Liver (tissue), 10 donors: ENCODE measurements at places on chromosomes 1 and 21. TPM values are rescaled to one million over a fixed set of nuclear protein-coding genes. Genes with fewer than 3 reads are reported as not detected.
A peak's percentile ranks its signal among the peaks of the same experiment; 100 is the strongest.

Gene MFAP2
- polyA plus RNA-seq = 0.81 TPM

Gene MYBPHL
- not detected for polyA plus RNA-seq

Gene KRTAP7-1
- not detected for polyA plus RNA-seq

DNA sequence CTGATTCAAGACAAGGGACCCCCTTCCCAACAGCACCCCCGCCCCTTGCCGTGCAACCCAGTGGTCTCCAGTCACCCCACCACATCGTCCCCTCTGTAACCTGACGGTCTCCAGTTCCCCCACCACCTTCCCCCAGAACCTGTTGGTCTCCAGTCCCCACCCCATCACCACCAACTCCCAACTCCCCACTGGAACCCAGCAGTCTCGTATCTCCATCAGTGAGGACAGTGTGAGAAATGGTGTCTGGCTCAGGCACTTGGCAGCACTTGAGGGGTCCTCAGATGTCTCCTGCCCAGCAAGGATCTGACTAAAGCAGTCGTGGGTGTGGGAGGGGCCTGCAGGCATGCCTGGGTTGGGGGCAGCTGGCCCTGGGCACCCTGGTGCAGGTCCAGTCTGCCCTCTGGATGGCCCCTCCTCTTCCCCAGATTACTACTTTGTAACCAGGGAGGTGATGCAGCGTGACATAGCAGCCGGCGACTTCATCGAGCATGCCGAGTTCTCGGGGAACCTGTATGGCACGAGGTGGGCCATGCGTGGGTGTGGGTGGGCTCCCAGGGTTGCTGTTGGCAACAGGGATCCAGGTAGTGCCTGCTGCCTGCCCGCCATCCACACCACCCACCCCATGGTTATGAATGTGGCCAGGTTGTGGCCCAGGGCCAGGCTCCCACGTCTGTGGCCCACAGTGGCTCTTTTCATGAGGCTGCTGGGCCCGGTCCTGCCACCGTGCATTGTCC, 3.1 kb upstream of the GJC2 start:
- H3K36me3 ChIP-seq = no peaks in the 10 kb centered on the region
- DNase-seq = no peak
- H3K27me3 ChIP-seq = no peaks in the 10 kb centered on the region
- peaks cover 14% of the 10 kb centered on the region for H3K4me1 ChIP-seq
- no peak overlapping the region for H3K27ac ChIP-seq
- H3K4me3 ChIP-seq = no peak overlapping the region

DNA sequence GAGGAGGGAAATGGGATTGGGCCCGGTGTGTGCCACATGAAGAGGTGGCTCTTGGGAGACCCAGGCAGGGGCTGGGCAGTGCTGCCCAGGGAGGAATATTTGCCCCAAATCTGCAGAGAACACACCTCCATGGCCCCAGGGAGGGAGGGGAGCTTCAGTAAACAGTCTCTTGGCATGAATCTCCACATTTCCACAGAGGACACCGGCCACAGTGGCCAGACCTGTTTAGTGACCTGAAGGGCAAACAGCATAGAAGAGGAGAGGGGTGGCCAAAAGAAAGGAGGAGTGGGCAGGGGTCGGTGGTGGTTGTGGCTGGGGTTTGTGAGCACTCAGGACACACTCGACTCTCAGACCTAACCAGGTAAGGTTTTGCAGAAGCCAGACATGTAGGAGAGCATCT, 54.0 kb upstream of the IFFO2 start:
- peak overlapping the region; percentile 34 for H3K4me3 ChIP-seq
- H3K4me1 ChIP-seq = peaks cover 69% of the 10 kb centered on the region
- no peak for DNase-seq
- H3K27ac ChIP-seq = peak overlapping the region; percentile 92
